ENCODE measurements at places on chromosomes 3 and 15.
A peak's percentile ranks its signal among the peaks of the same experiment; 100 is the strongest.

DNA sequence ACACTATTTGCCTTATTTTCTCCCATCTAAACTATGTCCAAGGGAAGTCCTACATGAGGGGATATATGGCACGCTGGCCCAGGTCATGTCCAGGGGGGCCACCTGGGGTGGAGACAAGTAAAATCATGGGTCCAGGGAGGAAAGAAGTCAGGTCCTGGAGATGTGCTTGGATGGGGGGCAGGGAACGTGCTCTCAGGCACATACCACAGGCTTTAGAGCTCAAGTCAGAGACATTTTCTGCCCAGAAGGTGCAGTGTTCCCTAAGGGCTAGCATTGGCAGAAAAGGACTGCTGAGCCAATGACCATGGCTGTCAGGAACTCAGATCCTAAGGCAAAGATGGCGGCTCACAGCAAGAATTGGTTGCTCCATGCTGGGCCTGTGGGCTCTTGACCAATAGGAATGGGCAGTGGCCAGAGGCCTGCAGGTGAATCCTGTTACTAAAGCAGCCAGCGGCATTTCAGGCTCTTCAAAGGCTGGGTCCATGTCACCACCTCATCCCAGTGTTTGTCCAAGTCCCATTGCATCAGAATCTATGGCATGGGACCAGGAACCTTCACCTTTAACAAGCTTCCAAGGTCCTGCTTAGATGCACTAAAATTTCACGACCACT, 175.0 kb downstream of the RPLP1 start:
- DNase-seq, result no peak

GRCh38 chr3:197809356-197810020, 18.4 kb downstream of the LRCH3 start:
- DNase-seq, result no peak

DNA sequence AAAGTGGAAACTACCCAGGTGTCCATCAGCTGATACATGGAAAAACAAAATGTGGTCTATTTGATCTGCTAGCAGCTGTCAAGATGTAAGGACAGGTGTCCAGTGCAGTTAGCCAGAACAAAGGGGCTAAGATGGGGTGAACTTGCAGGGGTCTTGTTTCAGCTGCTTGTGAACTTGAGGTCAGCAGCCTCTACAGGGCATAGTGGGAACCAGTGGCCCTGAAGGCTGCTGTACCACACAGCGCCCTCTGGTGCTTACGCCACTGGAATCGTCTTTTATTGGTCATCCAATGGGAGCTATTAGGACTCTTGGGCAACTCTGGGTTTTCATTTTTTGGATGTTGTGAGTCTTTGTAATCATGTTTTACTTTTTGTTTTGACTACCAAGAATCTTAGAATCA, 62.2 kb upstream of the CTSH start:
- peak; percentile 72 for DNase-seq

DNA sequence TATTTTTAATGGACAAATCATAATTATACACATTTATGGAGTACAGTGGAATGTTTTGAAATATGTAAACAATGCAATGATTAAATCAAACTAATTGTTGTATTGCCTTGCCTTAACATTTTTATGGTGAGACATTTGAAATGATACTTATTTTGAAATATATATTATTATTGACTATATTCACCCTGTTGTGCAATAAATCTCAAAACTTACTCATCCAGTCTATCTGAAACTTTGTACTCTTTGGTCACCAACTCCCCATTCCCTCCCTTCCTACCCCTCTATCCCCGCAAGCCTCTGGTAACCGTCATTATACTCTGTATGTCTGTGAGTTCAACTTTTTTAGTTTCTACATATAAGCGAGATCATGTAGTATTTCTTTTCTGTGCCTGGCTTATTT, 74.7 kb upstream of the GOLGA6B start:
- no peak for DNase-seq

GRCh38 chr3:66555214-66555844, 54.5 kb upstream of the LRIG1 start:
- DNase-seq, result no peak

- no peak for DNase-seq
Measured at GRCh38 chr3:33926998-33927605, 128.7 kb downstream of the PDCD6IP start.

DNA sequence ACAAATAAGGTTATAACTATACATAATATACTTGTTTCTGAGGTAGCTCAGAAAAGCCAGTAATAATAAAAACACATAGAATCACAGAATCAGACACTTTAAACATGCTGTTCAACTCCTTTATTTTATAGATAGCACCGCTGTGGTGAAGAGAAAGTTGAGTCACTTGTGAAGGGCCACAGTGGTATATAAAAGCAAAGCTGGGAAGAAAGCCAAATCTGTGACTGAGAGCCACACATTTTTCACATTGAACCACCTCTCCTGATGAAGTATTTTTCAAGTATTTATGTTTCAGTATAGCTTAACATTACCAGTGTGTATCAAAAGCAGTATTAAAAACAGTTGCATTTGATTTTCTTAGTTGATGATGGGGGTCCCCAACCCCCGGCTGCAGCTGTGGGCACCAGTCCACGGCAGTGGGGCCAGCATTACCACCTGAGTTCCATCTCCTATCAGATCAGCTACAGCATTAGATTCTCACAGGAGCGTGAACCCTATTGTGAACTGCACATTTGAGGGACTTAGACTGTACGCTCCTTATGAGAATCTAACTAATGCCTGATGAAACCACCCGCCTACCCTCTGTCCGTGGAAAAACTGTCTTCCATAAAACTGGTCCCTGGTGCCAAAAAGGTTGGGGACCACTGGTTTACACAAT, 46.2 kb downstream of the TBL1XR1 start:
- DNase-seq, result no peak

- no peak for DNase-seq
Measured at GRCh38 chr15:63600001-63600615, 2.9 kb downstream of the FBXL22 start.

GRCh38 chr3:187293516-187294430, 2.2 kb upstream of the MASP1 start:
- DNase-seq, result no peak

GRCh38 chr3:99114565-99115291, 213.2 kb upstream of the DCBLD2 start:
- peak; percentile 24 for DNase-seq

- DNase-seq, result no peak
Measured at GRCh38 chr3:193330555-193331204, 47.9 kb downstream of the ATP13A5 start.

- peak; percentile 44 for DNase-seq
Measured at GRCh38 chr3:134357914-134358811, 16.1 kb downstream of the AMOTL2 start.

DNA sequence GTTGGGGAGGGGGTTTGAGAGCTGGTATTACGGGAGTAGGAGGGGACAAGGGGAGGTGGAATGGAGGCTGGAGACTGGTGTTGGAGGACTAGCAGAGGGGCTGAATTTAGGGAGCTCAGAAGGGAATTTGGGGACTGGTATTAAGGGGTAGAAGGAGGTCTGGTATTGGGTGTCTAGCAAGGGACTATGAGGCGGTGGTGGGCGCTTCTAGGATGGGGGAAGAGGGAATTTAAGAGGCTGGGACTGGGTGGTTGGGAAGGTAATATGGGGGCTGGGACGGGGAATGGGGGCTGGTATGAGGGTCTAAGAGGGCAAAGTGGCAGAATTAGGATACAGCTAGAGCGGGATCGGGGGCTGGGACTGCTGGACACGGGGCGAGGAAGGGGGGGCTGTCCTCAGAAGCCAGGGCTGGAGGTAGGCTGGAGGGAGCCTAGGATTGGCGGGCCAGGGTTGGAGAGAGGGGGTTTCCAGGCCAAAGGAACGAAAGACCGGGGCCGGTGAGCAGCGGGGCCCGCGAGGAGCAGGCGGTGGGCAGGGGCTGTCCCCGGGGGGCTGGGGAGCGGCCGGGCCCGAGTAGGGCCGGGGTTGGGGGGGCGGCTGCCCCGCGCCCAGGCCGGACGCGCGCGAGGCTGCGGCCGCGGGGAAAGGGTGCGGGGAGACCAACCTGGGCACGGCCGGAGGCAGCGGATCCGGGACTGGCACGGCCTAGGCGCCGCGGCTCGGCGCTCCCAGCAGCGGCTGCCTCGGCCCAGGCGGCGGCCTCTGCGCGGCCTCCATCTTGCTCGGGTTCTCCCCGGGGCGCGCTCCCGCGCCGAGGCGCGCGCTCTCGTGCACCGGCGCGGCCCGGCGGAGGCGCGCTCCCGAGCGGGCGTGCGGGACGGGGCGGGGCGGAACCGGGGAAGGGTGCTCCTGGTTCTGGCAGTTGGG, at the start of gene LHFPL4:
Gene LHFPL4, minus strand, starts transcription at position 802 of the 927 bp plus-strand sequence. CDS start 1,143 bp downstream, outside the sequence.
- DNase-seq, result peak; percentile 12

DNA sequence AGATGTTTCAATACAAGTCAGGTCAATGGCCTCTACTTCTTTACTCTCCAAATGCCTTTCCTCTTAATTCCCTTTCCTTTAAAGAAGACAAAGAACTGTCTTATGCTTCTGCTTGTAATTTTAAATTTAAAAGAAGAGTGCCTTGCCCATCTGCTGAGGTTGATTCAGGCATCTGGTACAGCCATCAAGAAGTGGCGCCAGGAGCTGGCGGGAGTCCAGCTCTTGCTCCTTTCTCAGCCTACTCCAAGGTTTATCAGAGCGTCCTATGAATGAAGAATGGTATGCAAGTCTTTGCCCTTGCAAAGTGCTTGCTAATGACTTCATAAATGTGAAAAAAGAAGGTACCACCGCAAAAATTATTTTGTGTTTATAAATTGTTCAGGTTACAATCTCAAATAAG, 294.6 kb upstream of the TGFBR2 start:
- no peak for DNase-seq

- DNase-seq, result no peak
Measured at GRCh38 chr3:9226326-9226725, 23.1 kb downstream of the SRGAP3 start.

- peak; percentile 7 for DNase-seq
Measured at GRCh38 chr3:177195242-177195991, 1.9 kb downstream of the TBL1XR1 start.

GRCh38 chr15:38080651-38081275, 146.3 kb downstream of the TMCO5A start:
- DNase-seq, result no peak

- no peak for DNase-seq
Measured at GRCh38 chr3:188242436-188243123, 88.6 kb downstream of the LPP start.

DNA sequence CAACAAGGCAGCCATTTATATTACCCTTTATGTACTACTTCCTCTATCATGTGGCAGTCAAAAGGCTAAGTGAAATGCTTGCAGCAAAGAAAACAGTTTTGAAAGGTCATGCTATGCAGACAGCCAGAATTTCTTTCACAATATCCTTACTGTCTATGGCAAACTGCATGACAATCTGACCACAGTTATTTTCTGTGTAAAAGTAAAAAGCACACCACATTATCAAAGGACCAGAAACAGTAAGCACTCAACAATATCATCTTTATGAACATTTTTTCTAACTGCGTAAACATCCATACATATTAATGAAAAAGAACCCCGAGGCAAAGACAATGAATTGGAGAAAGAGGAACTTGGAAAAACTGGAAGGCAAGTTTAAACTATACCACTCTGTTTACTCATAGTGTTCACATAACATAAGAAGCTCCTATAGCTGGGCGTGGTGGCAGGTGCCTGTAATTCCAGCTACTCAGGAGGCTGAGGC, 47.9 kb downstream of the PIK3CB start:
- DNase-seq, result no peak

DNA sequence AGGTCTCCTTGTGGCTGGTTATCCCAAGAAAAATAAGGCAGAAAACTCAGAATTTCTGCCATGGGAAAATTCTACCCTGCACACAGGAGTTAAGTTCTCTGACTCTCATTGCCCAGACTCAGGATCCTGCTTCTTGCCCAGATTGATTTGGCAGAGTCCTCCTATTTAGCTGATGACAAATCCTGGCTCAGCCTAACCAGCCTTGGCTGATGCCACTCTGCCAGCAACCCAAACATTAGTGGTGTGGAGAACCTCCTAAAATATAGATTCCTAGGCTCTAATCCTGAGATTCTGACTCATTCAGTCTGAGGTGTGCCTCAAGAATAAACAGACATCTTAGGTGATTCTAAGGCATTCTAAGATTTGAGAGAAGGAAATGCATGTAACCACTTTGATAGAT, 60.5 kb upstream of the ACTC1 start:
- no peak for DNase-seq

GRCh38 chr3:10999221-11000107, 6.9 kb downstream of the SLC6A1 start:
- DNase-seq, result no peak

DNA sequence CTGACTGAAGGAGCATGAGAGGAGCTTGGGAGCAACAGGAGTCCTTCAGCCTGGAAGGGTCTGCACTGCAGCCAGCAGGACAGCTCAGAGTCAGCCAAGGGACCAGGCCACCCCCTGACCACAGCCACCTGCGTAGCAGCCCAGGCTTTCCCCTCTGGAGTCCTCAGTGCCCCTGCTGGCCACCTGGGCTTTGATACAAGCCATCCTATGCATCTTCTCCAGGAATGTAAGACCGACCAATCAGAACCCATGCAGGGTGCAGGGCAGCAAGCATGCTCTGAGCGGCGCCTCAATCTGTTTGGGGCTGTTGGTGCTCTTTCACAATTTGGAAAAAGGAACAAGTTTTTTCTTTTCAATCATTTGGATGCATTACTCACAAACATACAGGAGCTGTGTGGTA, 52.0 kb downstream of the DZIP1L start:
- DNase-seq, result no peak

GRCh38 chr15:98778263-98778959, 130.1 kb downstream of the IGF1R start:
- no peak for DNase-seq

DNA sequence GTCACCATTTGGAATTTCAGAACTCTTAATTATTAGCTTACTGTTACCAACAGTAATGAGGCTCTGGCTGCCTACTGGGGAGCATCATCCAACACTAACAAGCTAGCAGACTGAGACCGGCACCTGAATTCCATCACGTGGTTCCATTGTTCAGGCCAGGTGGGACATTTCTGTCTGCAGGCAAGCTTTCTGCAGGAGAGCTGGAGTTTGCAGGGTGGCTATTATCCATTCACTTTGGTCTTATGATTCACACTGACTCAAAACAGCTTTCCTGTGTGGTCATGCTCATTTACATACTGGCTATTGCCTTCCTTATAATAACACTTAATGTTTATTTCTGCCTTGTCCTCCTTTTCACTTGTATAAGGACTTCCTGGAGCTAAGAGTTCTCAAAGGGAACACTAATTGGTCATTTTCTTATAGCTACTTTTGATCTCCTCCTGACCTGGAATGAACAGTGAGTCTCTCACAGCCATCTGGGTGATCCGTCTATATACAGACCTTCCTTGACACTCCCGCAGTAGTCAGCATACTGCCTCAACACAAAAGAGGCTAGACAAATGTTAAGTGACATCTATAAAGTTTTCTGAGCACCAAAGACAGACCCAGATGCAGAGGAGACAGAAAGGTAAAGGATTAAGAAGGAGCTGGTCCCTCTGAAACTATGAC, 695.4 kb downstream of the FHIT start:
- DNase-seq, result no peak

DNA sequence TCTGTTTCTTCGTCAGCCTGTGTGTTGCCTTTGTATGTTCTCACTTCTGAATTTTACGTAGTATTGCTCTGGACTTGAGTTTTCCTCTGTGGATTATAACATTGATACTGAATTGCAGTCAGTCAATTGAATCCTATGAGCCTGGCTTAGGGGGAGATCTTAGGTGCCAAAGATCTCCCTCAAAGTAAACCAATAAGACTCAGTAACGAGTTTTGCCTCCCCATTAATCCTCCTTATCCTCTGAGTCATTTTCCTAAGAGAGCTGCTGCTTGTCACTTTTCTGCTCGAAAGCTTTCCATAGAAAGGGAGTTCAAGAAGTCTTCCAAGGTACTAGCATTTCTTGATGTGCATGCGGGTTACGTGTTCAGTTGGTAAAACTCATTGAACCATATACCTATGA, 126.4 kb downstream of the CHDH start:
- DNase-seq, result no peak

- DNase-seq, result no peak
Measured at GRCh38 chr3:27239951-27240350, 129.2 kb downstream of the NEK10 start.

Data from nephron progenitor cell (in vitro differentiated cells).